ENCODE measurements at places on chromosomes 2 and 18.
A peak's percentile ranks its signal among the peaks of the same experiment; 100 is the strongest.

DNA sequence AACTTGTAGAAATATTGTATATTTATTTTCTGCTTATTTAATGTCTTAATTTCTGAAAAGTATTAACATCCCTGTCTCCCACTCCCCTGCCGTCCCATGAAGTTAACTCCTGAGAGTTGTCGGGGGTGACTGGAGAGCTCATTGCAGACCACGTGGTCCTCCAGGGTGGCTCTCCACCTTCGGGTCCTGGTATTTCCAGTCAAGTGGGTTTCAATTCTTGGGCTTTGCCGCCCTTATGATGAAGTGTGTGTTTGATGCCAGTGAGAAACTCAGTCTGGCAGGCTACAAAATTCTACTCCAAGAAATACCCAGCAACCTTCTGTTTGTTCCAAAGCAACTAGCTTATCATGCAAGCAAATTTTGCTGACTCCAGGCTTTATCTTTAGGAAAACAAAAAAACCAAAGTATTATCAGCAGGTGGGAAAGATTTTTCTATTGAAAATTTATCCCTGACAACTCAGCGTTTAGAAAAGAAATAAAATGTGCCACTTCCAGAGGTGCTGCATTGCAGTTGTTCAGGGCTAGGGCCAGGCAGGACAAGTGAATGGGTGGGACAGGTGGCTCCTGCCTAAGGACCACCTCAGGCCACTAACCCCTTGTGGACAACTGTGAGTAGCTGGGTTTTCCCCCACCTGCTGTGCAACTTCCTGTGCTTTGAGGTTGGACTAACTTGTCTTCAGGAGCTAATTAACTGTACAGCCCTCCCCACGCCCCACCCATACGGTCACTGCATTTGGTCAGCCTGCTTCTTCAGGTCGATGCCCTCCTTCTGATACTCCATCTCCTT is 46.6 kb downstream of the BCL2L11 start:
- DNase-seq: no peak

DNA sequence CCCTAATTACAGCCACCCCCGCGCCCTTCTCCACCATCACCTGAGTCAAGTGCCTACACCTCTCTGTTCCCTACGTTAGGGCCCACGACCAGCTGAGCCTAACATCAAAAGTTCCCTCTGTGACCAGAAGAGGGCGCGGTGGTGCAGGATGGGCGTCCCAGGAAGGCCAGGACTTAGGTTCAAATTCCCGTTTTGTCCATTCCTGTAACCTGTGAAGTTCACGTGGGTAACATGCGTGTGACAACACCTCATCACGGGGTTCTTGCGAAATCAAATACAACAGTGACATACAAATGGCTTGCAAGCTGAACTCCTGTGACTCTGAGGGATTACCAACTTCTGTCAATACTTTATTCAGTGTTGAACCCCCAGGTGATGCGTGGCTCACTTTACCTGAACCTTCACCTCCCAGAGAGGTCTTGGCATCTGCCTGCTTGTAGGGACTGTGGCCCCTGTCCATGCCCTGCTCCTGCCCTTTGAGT is 207.9 kb downstream of the ARL4C start:
- DNase-seq: peak; percentile 8

DNA sequence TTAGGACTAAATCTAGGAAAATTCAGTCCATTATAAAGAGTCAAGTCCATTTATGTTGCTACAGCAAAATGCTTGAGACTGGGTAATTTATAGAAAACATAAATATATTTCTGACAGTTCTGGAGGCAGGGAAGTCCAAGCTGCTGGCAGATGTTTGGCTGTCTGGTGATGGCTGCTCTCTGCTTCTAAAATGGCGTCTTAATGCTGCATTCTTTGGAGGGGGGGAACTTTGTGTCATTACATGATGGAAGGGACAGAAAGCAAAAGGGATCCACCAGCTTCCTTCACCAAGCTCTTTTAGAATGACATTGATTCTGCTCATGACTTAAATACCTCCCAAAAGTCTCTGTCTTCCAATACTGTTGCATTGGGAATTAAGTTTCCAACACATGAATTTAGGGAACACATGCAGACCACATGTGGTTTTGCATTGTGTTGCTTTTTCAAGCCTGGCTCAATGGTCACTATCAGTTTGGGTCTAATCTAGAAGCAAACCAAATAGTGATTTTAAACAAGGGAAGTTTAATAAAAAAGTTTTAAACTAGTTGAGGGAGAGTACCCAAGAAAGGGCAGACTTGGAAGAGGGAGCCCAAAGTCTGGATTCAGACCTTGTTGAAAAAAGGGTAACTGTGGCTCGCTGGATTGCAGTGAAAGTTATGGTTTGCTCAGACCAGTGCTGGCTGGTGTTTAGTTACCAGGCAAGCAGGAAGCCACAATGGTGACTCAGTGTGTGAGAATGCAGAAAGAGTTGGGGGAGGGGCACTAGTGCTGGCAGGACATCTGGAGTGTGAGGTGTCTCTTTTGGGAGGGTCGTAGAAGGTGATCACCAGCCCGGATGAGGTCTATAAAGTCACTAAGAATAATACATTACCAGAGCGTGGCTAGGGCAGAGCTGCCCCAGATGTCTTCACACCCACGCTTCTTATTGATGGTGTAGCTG is 30.8 kb downstream of the C18orf54 start:
- DNase-seq: no peak

DNA sequence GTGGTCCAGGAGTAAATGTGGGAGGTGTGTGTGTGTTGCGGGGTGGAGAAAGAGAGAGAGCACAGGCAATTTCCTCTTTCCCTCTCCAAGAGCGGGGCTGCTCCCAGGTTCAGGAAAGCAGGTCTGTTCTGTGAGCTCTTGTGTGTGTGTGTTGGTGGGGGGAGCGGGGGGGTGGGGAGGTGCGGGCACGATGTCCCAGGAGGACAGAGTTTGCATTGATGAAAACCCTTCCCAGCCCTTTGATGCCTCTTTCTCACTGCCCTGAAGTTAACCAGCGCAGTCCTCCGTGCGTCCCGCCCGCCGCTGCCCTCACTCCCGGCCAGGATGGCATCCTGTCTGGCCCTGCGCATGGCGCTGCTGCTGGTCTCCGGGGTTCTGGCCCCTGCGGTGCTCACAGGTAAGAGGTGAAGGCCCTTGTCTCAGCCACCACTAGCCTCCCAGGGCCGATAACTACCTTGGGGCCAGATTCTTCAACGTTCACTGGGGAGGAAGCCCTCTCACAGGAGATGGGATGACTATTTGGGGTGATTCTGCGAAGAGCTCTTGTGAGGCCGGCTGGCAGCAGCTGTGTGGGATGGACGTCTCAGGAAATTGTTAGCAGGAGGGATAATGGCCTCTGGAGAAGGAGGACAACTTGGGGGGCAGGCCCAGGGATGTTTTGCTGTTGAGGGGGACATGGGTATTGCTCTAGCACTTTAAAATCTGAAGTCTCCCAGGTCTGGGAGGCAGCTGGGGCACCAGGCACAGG is at the start of gene SNORC:
Gene SNORC (plus strand): TSS at position 247 of the 748 bp plus-strand sequence. CDS start 78 bp downstream, at position 325.
- no peak for DNase-seq

DNA sequence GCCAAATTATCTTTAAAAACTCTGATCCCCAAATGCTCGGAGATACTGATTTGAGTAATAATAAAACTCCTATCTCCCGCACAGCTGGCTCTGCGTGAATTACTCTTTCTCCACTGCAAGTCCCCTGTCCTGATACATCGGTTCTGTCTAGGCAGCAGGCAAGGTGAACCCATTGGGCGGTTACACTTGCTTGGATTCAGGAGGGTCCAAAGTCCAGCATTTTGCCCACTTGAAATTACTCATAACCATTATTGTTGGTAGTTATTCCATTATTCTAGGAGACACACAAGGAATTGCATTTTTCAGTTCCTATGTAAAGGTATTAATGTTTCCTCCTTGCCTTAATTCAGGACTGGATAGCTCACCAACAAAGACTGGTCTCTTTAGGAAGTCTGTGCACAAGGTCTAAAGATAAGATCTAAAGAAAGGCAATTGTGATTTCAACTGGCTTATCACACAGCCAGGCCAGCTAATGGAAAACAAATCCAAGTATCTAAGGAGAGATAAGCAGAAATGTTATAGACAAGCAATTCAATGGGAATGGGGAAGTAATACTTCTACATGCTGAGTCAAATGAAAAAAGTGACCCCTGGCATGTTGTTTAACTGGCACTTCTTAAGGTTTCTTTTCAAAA is 23.2 kb upstream of the NPC1 start:
- no peak for DNase-seq
